ENCODE measurements at places on chromosomes 3 and 15. TPM values are rescaled to one million over a fixed set of nuclear protein-coding genes. Genes with fewer than 3 reads are reported as not detected.
A peak's percentile ranks its signal among the peaks of the same experiment; 100 is the strongest.

Gene MASP1
- 1.2 TPM for total RNA-seq

Gene ARPC4
- 203 TPM for total RNA-seq

Gene DPH6
- 20.6 TPM for total RNA-seq

Gene OSBPL10
- total RNA-seq = 25.0 TPM

DNA sequence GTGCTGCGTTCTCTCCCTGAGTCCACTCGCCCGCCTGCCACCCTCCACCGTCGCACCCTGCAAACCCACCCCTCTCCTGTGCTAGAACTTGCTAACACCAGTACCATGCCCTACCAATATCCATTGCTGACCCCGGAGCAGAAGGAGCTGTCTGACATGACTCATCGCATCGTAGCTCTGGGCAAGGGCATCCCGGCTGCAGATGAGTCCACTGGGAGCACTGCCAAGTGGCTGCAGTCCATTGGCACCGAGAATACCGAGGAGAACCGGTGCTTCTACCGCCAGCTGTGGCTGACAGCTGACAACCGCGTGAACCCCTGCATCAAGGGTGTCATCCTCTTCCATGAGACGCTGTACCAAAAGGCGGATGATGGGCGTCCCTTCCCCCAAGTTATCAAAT is 4.9 kb upstream of the ALAS1 start:
- DNase-seq = peak; percentile 93
- H3K27me3 ChIP-seq = no peaks in the 10 kb centered on the region
- H3K27ac ChIP-seq = no peak overlapping the region
- H3K4me3 ChIP-seq = no peak overlapping the region
- peaks cover 37% of the 10 kb centered on the region for H3K4me1 ChIP-seq

- no peaks in the 10 kb centered on the region for H3K4me1 ChIP-seq
- no peak for DNase-seq
- H3K4me3 ChIP-seq = no peak overlapping the region
- no peaks in the 10 kb centered on the region for H3K36me3 ChIP-seq
- H3K27ac ChIP-seq = no peak overlapping the region
Measured at GRCh38 chr3:140342668-140343067, 335.2 kb upstream of the TRIM42 start.

DNA sequence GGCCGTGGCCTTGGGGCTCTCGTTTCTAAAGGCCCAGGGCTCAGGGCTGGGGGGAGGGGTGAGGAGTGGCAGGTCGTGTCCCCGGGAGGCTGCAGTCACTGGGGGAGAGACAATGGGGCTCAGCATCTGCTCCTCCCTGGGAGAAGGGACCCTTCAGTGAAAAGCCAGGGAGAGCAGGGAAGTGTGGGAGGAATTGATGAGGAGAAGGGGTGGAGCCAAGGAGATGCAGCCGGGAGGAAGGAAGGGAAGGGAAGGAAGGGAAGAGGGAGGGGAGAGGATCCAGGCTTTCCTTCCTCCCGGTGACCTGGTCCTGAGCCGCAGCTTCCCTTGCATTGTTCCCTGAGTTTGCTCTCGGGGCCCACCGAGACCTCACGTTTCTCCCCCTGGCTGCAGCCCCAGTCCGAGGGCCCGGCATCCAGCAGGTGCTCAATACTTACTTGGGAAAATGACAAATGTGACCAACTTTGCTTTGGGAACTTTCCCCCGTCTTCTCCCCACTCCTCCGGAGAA is 1.4 kb upstream of the ZNF710 start:
- H3K27ac ChIP-seq = peak overlapping the region; percentile 87
- DNase-seq = peak; percentile 93
- peaks cover 40% of the 10 kb centered on the region for H3K4me1 ChIP-seq
- no peaks in the 10 kb centered on the region for H3K36me3 ChIP-seq
- H3K27me3 ChIP-seq = peaks cover 4% of the 10 kb centered on the region

DNA sequence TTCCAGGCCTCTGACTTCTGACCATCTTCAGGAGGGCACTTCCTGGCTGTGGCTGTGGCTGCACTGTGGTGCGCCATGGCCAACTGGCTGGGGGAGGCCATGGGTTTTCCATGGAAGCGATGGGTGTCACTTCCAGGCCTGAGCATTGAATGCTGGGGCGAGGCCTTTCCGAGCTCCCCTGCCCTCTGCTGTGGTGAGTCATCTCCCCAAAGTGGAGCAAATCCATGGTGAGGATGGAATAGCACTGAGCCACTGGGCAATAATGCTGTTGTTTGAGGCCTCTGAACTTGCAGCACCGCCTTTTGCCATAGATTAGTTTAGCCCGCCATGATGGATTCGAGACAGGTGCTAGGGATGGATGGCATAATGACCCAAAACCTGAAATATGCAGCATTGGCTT is 155.5 kb downstream of the GABRG3 start:
- no peaks in the 10 kb centered on the region for H3K4me1 ChIP-seq
- H3K27ac ChIP-seq = no peak overlapping the region
- no peaks in the 10 kb centered on the region for H3K27me3 ChIP-seq
- H3K4me3 ChIP-seq = no peak overlapping the region
- no peak for DNase-seq
- no peaks in the 10 kb centered on the region for H3K36me3 ChIP-seq

- no peak for DNase-seq
- no peaks in the 10 kb centered on the region for H3K36me3 ChIP-seq
- peak overlapping the region; percentile 73 for H3K27ac ChIP-seq
- H3K4me1 ChIP-seq = peaks cover 34% of the 10 kb centered on the region
- H3K4me3 ChIP-seq = no peak overlapping the region
- no peaks in the 10 kb centered on the region for H3K27me3 ChIP-seq
Measured at GRCh38 chr3:177746337-177746933, 549.2 kb upstream of the TBL1XR1 start.

DNA sequence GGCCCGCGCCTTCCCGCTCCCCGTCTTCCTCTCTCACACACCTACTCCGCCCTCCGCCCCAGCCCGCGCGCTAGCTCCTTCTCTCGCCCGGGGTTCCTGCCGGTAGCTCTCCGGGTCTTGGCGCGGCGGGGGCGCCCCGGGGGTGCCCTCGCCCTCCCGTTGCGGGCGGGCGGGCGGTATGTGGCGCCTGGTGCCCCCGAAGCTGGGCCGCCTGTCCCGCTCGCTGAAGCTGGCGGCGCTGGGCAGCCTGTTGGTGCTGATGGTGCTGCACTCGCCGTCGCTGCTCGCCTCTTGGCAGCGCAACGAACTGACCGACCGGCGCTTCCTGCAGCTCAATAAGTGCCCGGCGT is 507 bp downstream of the DIPK2A start:
- H3K27ac ChIP-seq = peak overlapping the region; percentile 90
- H3K36me3 ChIP-seq = no peaks in the 10 kb centered on the region
- peak overlapping the region; percentile 96 for H3K4me3 ChIP-seq
- no peak for DNase-seq

Data from osteoblast (primary cell).